Gastrocnemius medialis (tissue), 4 donors: ENCODE measurements at places on chromosomes 5 and 9. TPM values are rescaled to one million over a fixed set of nuclear protein-coding genes. Genes with fewer than 3 reads are reported as not detected.

GRCh38 chr5:143890487-143890886 is 78.5 kb downstream of the HMHB1 start:
- peaks cover 20% of the 10 kb centered on the region for H3K4me1 ChIP-seq
- no peaks in the 10 kb centered on the region for H3K27me3 ChIP-seq
- H3K4me3 ChIP-seq: no peak overlapping the region
- H3K27ac ChIP-seq: no peak overlapping the region

DNA sequence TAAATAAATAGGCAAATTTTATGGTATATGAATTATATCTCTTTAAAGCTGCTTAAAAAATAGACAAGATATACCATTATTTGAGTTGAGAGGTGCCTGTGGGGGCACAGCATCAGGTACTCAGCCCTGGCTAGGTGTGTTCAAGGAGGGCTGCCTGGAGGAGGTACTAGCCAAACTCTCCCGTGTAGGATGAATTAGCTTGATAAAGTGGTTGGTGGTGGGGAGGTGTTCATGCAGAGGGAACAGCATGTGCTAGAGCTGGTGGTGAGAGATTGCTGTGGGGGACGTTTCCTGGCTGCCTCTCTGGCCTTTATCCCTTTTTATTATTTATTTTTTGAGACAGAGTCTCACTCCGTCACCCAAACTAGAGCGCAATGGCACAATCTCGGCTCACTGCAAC is 23.2 kb upstream of the NCS1 start:
- peaks cover 3% of the 10 kb centered on the region for H3K4me1 ChIP-seq
- H3K27me3 ChIP-seq: no peaks in the 10 kb centered on the region

CDHR2 gene
- 0.07 TPM for total RNA-seq

SPINK4 gene
- total RNA-seq: not detected

CCIN gene
- not detected for total RNA-seq

PDCD1LG2 gene
- 1.4 TPM for total RNA-seq

GRCh38 chr5:179410291-179411160 is 65.3 kb upstream of the ADAMTS2 start:
- H3K27me3 ChIP-seq: no peaks in the 10 kb centered on the region
- no peak overlapping the region for H3K27ac ChIP-seq
- H3K4me3 ChIP-seq: no peak overlapping the region
- H3K4me1 ChIP-seq: no peaks in the 10 kb centered on the region
- H3K36me3 ChIP-seq: no peaks in the 10 kb centered on the region

DNA sequence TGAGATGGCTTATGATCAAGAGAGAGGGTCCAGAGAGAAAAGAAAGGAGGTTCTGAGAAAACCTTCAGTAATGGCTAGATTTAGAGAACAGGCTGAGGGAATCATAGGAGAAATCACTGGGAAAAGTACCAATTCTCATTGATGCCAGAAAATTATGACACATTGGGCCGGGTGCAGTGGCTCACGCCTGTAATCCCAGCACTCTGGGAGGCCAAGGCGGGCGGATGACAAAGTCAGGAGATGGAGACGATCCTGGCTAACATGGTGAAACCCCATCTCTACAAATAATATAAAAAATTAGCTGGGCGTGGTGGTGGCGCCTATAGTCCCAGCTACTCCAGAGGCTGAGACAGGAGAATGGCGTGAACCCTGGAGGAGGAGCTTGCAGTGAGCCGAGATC is 29.5 kb upstream of the PLIN2 start:
- DNase-seq: no peak
- H3K4me3 ChIP-seq: no peak overlapping the region
- H3K36me3 ChIP-seq: no peaks in the 10 kb centered on the region

UAP1L1 gene
- total RNA-seq: 0.92 TPM

DNA sequence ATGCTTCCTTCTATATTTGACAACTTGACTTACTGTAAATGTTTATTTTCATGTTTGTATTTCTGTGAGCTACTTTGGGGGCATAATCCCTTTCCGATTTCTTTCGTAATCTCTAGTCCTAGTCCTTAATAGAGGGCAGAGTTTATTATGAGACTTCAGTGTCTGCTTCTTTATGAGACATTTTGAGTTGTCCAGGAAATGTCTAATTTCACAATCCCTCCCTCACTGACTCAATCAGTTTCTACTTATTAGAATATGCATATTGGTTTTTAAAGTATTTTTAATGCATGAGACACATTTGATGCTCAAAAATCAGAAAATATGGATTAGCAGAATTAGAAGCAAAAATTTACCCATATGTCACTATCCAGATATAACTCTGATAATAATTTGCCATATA is 160.9 kb downstream of the FOCAD start:
- H3K27ac ChIP-seq: no peak overlapping the region
- H3K27me3 ChIP-seq: no peaks in the 10 kb centered on the region
- no peaks in the 10 kb centered on the region for H3K4me1 ChIP-seq
- no peak overlapping the region for H3K4me3 ChIP-seq

HAND1 gene
- total RNA-seq: not detected

- no peaks in the 10 kb centered on the region for H3K27me3 ChIP-seq
- no peak overlapping the region for H3K4me3 ChIP-seq
- H3K36me3 ChIP-seq: no peaks in the 10 kb centered on the region
- no peaks in the 10 kb centered on the region for H3K4me1 ChIP-seq
Measured at GRCh38 chr5:61313960-61314681, 17.9 kb upstream of the ZSWIM6 start.

- no peak overlapping the region for H3K27ac ChIP-seq
- peaks cover 10% of the 10 kb centered on the region for H3K4me1 ChIP-seq
- H3K4me3 ChIP-seq: no peak overlapping the region
- no peaks in the 10 kb centered on the region for H3K27me3 ChIP-seq
- H3K36me3 ChIP-seq: no peaks in the 10 kb centered on the region
Measured at GRCh38 chr9:99478469-99479027, 256.5 kb downstream of the SEC61B start.

UGT3A1 gene
- total RNA-seq: 0.42 TPM

DNA sequence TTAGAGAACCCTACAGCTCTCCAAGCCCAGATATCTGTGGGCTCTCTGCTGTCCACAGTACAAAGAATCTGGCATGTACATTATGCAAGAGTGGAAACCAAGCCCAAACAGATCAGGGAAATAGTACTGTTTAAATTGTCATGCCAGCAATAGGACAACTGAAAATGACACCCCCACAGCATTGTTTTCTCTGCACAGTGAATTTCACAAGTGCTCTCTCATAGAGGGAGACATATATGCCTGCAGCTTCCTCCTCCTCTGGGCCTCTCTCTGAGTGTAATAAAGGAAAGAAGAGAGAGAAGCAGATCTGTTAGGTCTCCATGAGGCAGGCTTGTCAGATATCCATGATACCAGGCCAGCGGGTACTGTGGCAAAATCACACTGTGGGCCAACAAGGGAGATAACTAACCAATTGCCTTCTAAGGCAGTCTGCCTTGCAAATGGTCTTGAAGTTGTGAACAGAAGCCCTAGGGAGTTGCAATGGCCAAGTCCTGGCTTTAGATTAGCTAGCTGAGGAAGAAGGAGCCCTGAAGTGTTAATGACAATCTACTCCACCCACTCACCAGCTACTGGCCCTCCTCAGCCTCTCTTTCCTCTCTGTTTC is 54.4 kb upstream of the JMY start:
- H3K36me3 ChIP-seq: no peaks in the 10 kb centered on the region
- H3K4me3 ChIP-seq: no peak overlapping the region
- DNase-seq: no peak

DNA sequence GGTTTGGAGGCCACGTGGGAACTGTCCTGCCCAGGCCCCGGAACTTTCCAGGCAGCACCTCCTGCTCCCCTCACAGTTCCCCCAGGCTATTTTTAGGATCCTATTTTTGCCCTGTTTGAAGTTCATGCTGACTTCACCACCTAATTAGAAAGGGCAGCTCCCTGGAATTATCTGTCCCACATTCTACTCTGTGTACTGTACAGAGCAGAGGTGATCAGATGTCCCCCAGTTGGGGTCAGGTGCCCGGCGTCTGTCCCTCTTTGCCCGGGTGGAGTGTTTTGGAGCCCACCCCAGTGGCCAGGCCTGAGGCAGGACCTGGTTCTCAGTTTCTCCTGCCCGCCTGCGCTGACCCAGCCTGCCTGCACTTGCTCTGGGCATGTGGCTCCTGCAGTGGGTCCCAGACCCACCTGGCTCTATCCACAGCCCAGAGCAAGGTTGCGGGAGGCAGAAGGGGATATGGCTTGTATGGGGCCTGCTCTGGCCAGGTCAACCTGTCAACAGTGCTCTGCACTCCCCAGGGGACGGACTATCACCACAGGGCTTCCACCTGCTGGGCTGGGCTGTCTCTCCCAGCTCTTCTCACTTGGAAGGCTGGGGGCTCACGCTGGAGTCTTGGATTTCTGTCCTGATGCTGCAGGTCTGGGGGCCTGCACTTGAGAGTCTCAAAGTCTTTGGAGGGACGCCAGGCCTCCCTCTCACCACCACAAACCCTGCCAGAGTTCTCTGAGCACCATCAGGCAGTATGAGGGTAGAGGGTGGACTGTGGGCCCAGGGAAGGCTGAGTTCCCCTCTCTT is 268.3 kb downstream of the GADD45G start:
- H3K27me3 ChIP-seq: no peaks in the 10 kb centered on the region
- H3K4me3 ChIP-seq: no peak overlapping the region
- H3K4me1 ChIP-seq: peaks cover 55% of the 10 kb centered on the region
- H3K27ac ChIP-seq: peak overlapping the region; percentile 82
- no peaks in the 10 kb centered on the region for H3K36me3 ChIP-seq

DNA sequence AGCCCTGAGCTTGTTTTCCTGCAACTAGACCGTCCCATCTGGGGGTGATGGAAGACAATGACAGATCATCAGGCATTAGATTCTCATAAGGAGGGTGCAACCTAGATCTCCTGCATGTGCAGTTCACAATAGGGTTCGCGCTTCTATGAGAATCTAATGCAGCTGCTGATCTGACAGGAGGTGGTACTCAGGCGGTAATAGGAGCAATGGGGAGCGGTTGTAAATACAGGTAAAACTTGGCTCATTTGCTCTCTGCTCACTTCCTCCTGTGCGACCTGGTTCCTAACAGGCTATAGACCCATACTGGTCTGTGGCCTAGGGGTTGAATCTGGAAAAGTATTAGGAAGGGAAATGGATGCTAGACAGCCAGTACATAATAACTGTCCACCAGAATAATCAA is 39.7 kb downstream of the PTTG1 start:
- no peaks in the 10 kb centered on the region for H3K36me3 ChIP-seq
- H3K27ac ChIP-seq: no peak overlapping the region
- H3K4me1 ChIP-seq: no peaks in the 10 kb centered on the region
- no peak for DNase-seq
- H3K4me3 ChIP-seq: no peak overlapping the region

GRCh38 chr9:27528886-27529315 is 713 bp downstream of the MOB3B start:
- peak overlapping the region; percentile 90 for H3K27ac ChIP-seq
- peak overlapping the region; percentile 72 for H3K4me3 ChIP-seq
- H3K4me1 ChIP-seq: peaks cover 15% of the 10 kb centered on the region
- no peaks in the 10 kb centered on the region for H3K27me3 ChIP-seq
- peak; percentile 43 for DNase-seq

TAF11L7 gene
- not detected for total RNA-seq

DIMT1 gene
- total RNA-seq: 15.0 TPM

DNA sequence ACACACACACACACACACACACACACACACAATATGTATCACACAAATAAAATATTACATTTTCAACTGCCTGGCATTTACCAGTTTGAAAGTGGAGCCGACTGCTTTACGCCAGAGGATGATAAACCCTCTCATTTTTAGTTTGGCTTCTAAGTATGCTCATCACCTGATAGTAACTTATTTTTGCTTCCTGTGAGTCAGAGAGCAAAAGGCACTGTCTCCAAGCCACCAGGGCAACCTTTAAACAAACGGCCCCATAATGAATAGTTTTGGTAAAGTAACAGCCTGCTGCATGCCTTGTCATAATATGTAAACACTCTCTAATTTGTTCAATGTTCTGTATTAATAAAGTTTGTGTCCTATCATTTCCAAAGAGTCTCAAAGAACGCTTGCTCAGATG is 26.9 kb downstream of the KLF4 start:
- no peaks in the 10 kb centered on the region for H3K36me3 ChIP-seq
- no peak for DNase-seq
- H3K27ac ChIP-seq: no peak overlapping the region
- no peaks in the 10 kb centered on the region for H3K4me1 ChIP-seq

DNA sequence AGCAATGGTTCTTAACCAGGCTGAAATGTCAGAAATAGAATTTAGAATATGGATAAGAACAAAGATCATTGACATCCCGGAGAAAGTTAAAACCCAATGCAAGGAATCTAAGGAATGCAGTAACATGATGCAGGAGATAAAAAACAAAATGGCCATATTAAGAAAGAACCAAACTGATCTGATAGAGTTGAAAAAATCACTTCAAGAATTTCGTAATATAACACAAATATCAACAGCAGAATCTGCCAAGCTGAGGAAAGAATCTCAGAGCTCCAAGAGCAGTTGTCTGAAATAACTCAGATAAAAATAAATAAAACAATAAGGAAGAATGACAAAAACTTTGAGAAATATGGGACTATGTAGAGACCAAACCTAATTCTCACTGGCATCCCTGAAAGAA is 37.8 kb upstream of the TAS2R1 start:
- H3K27me3 ChIP-seq: no peaks in the 10 kb centered on the region
- no peak overlapping the region for H3K4me3 ChIP-seq
- H3K36me3 ChIP-seq: no peaks in the 10 kb centered on the region
- H3K4me1 ChIP-seq: no peaks in the 10 kb centered on the region
- no peak overlapping the region for H3K27ac ChIP-seq

DNA sequence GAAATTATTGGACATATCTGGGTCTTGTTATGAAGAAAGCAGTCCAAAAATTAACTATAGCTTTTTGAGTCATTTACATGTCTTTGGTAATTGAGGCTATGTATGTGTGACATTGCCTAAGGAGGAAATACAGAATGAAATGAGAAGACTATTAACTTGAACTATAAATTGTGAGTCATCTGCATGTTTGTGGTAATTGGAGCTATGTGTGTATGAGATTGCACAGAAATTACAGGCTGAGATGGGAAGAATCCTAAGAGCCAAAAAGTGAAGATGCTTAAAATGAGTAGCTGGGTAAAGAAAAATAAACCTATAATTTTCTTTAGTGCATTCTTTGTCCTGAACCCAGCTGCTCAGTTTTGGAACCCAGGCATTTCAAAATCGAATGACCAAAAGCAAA is 747.6 kb upstream of the EDIL3 start:
- H3K4me1 ChIP-seq: no peaks in the 10 kb centered on the region
- H3K27me3 ChIP-seq: no peaks in the 10 kb centered on the region
- no peaks in the 10 kb centered on the region for H3K36me3 ChIP-seq
- DNase-seq: no peak
- H3K27ac ChIP-seq: no peak overlapping the region

GRCh38 chr9:116668970-116669695 is 18.0 kb upstream of the TRIM32 start:
- no peak for DNase-seq
- no peak overlapping the region for H3K4me3 ChIP-seq
- H3K27ac ChIP-seq: no peak overlapping the region
- no peaks in the 10 kb centered on the region for H3K27me3 ChIP-seq
- no peaks in the 10 kb centered on the region for H3K36me3 ChIP-seq
- no peaks in the 10 kb centered on the region for H3K4me1 ChIP-seq

DNA sequence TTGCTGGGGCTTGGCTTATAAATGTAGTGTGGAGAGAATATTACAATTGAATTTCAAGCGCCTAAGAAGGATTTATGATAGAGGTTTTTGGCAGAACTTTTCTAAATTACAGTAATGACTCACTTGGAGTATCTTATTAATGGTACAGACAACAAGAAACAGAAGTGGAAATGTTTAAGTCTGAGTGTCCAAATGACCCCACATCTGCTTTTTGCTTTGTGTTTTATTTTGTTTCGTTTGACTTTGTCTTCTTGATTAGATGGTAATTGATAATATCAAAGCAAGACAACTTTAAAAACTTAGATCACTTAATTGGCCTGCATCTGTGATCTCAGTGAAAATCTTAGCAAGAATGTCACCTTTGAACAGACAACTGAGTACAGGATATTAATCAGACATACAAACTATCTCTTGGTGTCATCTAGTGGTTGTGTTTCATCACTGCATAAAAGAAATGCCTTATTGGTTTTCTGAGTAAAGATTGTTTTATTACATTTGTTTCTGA is 577.4 kb downstream of the ISL1 start:
- H3K27me3 ChIP-seq: no peaks in the 10 kb centered on the region
- no peak for DNase-seq
- no peaks in the 10 kb centered on the region for H3K36me3 ChIP-seq
